GM12878 (cell line): ENCODE measurements at places on chromosomes 6 and 20. TPM values are rescaled to one million over a fixed set of nuclear protein-coding genes. Genes with fewer than 3 reads are reported as not detected.

Gene GLP1R
- not detected in 2 replicates for polyA plus RNA-seq

Gene ZBTB12
- polyA plus RNA-seq, result not detected in 2 replicates

Gene VIP
- polyA plus RNA-seq, result not detected in 2 replicates

Gene KHDC1L
- polyA plus RNA-seq, result not detected in 2 replicates

Gene C2
- polyA plus RNA-seq, result 0.11 and 0.15 TPM in 2 replicates

Gene TFAP2D
- not detected in 2 replicates for polyA plus RNA-seq

Gene BPIFA1
- not detected in 2 replicates for polyA plus RNA-seq

Gene TMEM14C
- polyA plus RNA-seq, result 199 and 200 TPM in 2 replicates

Gene BCAS4
- polyA plus RNA-seq, result 127 TPM in 2 replicates

Gene FAM162B
- polyA plus RNA-seq, result not detected in 2 replicates

Gene RNF217
- not detected in 2 replicates for polyA plus RNA-seq

Gene DTNBP1
- 24.6 and 26.4 TPM in 2 replicates for polyA plus RNA-seq

Gene VPS16
- polyA plus RNA-seq, result 26.5 and 28.4 TPM in 2 replicates

Gene ECT2L
- polyA plus RNA-seq, result 0.05 TPM in 1 of 2 replicates, not detected in the other
